Body of pancreas (tissue), 4 donors: ENCODE measurements at places on chromosomes 7 and 10. TPM values are rescaled to one million over a fixed set of nuclear protein-coding genes. Genes with fewer than 3 reads are reported as not detected.

DNA sequence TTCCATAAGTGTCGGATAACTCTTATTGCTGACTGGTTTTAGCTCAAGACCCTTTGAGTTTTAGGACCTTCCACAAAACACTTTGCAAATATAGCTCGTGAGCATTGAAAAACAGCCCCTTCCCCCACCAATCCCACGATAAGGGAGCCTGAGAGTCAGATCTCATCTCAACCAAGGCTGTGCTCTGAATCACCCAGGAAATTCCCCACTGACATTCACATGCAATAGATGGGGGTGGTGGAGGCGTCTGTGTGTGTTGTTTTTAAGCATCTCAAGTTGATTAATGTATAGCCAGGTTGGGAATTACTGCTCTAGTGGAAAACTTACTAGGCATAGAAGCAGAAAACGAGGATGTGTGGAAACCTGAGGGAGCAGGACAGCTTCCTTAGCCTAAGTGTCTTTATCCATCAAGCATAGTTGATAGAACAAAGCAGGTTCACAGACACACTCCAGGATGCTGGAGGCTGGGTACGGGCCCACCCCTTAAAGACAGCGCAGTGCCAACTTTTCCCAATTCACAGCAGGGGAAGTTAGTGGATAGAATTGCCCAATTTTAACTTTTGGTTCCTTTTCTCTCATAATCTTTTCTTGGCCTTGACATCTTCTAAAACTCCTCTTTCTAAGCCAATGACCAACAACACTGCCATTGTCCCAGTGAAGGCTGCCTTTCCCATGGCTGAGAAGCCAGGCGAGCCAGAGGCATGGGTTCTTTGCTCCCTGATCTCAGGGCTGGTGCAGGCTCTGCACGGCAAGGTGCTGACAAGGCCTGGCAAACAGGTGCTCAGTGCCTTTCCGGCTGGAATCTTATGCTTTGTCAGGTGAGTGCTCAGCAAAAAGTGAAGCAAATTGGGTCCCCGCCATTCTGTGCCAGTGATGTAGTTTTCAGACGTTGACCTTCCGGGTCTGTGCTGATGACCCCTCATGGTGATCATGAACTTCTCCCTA is 98.5 kb upstream of the INSIG1 start:
- DNase-seq = no peak

DNA sequence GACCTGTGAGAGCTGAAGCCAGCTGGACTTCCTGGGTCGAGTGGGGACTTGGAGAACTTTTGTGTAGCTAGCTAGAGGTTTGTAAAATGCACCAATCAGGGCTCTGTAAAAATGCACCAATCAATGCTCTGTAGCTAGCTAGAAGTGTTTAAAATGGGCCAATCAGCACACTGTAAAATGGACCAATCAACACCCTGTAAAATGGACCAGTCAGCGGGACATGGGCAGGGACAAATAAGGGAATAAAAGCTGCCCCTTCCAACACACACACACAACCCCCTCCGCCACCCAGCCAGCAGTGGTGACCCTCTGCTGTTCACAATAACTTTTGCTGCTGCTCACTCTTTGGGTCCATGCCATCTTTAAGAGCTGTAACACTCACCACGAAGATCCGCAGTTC is 7.1 kb downstream of the ZNF511 start:
- no peak for DNase-seq

DNA sequence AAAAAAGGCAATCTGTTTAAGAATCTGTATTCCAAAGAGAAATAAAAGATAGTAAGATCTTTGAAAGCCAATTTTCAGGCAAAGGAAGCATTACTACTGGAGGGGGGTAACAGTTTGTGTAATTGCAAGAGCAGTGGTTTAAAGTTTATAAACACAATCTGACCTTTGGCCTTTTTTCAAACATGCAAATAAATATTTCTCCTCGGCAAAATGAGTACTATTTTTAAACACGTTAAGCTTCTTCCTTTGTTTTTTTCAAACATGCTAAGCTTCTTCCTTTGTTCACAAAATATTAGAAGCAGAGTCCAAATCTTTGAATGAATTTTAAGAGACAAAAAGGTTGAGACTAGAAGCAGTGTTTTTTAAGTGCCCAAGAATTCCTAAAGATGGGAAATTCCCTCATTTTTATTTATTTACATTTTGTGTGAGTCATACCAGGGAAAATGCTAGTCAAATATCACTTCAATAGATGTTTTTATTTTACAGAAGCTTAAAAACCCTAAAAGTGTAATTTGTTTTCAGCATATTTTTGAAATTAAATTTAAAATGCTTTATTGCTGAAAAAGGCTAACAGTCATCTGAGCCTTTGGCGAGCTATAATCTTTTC is 229.3 kb downstream of the GPR37 start:
- no peak for DNase-seq

- DNase-seq = no peak
Observed at GRCh38 chr7:116692401-116693308, 20.7 kb downstream of the MET start.

DNA sequence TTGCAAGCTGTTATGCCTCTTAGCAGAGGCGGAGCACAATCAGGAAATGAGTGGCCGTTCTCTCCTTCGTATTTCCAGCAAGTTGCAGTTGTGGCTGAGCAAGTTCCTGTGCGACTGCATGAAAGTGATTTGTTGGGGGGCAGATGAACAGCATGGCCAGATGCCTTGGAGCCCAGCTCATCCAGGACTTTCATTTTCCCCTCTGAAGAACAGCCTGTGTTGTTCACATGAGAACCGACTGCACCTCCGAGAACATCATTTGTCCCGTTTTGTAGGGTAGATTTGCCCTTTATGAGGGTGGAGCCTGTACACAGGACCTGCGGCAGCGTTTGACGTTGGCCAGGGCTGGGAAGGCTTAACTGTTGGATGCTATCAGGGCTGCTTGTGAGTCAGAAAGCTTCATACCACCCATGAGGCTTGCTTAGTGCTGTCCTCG is 4.4 kb downstream of the BAG3 start:
- DNase-seq = peak; percentile 29

GRCh38 chr7:74092321-74092963 is 8.8 kb downstream of the LIMK1 start:
- no peak for DNase-seq

DNA sequence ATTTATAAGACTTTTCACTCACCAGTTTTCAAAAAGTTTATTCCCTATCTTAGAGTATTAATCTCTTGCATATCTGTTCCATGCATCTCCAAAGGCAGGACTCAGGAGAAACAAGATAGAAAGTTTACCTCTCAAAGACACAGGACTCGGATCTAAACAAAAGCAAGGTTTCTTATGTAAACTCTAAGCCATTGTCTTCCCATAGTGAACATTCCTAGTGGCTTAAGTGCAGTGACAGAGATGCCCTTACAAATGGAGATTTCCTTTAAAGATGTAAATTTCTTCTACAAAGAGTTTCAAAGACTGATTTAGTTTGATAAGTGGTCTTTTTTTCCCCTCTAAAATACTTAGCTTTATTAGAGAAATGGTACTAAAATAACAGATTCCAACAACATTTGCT is 209.8 kb downstream of the ACTR3B start:
- no peak for DNase-seq

GRCh38 chr7:152893801-152894294 is 134.3 kb downstream of the ACTR3B start:
- DNase-seq = no peak

GRCh38 chr10:90999512-91000172 is 78.8 kb upstream of the ANKRD1 start:
- no peak for DNase-seq

- no peak for DNase-seq
Observed at GRCh38 chr7:1087465-1087814, 473 bp upstream of the GPER1 start.

DNA sequence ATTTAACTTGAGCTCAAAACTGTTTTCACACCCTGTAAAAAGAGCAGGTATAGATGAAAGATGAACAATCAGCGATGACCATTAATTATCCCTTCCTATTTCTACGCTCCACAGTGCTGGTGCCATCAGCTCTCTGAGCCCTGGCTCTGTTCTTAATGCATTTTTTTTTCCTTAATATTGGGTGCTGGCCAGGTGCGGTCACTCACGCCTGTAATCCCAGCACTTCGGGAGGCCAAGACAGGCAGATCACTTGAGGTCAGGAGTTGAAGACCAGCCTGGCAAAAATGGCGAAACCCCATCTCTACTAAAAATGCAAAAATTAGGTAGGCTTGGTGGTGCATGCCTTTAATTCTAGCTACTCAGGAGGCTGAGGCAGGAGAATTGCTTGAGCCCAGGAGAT is 4.2 kb downstream of the STEAP4 start:
- DNase-seq = no peak

DNA sequence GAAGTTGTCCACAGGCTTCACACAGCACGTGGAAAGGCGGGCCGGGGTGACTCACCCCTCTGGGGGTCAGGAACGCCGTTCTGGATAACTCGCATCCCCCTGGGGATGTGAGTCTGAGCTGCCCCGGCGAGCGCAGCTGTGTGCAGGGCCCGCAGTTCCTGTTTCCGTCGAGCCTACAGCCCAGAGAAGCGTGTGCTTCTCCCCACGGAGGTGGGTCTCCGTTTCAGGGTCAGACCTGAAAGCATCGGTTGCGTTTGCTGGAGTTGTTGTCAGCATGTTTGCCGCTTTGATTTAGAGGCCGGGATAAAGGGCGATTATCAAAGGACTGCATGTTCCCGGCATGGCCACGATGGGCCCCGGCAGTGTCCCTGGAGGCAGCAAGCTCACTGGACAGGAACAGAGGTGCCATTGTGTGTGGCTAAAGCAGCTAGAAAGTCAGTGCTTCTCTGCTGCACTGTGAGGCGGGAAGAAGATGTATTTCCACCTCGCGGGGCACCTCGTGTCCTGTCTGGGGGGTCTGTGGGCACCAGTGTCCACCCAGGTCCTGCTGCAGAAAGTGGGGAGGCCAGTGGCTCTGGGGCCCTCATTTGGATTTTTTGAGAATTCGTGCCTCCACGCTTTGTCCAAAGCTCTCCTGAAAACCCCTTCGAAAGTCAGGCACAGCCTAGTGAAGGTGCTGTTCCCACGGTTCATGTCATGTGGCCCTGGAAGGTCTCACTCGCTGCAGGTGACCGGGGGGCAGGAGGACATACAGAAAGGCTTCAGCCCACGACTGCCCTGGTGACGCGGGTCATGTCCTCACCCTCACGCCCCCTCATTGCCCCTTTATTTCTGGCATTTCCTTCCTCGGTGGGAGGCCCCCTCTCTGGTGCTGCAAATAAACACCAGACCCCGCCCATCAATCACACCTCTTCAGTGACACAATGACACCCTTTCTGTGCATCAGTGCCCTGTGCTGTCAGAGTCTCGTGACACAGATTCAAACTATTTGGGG is 27.4 kb upstream of the GDI2 start:
- peak; percentile 22 for DNase-seq

GRCh38 chr10:79160191-79160590 is 91.4 kb downstream of the ZMIZ1 start:
- no peak for DNase-seq

DNA sequence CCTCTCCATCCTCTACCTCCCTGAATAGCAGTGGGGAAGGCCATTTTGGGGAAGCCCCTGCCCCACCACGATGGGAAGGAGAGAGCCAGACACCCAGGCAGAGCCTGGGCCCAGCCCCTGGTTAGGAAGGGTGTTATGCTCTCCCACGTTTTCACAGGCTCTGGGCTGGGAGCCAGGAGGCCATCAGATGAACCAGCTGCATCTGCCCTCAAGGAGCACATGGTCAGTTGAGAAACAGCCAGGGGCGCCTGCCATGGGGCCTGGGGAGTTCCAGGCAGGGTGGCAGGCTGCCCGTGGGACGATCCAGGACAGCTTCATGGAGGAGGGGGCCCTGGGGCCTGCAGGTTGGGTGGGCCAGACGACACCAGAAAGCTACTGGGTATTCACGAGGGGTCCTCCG is 47.5 kb downstream of the CAMK2B start:
- no peak for DNase-seq

GRCh38 chr10:43257347-43258210 is 9.3 kb downstream of the RASGEF1A start:
- DNase-seq = no peak

Gene FFAR4
- total RNA-seq = 2.3 TPM

Gene TM9SF3
- 73.7 TPM for total RNA-seq

Gene ACTR3C
- 69.9 TPM for total RNA-seq

Gene AKR1C8
- total RNA-seq = not detected
